ENCODE measurements at places on chromosomes 16 and 17.
A peak's percentile ranks its signal among the peaks of the same experiment; 100 is the strongest.

DNA sequence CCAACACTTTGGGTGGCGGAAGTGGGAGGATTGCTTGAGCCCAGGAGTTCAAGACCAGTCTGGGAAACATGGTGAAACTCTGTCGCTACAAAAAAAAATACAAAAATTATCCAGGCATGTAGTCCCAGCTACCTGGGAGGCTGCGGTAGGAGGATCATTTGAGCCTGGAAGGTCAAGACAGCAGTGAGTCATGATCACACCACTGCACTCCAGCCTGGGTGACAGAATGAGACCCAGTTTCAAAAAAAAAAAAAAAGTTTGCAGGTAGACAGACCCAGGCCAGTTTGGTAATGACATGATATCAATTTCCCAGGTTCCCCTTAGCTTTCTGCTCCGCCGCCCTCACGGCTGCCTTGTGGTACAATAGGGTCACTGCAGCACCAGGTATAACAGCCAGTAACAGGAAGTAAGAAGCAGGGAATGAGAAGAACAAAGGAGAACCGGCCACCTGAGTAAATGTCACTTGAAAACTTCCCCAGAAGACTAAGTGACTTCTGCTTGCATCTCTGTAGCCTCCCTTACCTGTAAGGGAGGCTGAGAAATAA, 201.2 kb upstream of the HSBP1 start:
- no peak for DNase-seq

DNA sequence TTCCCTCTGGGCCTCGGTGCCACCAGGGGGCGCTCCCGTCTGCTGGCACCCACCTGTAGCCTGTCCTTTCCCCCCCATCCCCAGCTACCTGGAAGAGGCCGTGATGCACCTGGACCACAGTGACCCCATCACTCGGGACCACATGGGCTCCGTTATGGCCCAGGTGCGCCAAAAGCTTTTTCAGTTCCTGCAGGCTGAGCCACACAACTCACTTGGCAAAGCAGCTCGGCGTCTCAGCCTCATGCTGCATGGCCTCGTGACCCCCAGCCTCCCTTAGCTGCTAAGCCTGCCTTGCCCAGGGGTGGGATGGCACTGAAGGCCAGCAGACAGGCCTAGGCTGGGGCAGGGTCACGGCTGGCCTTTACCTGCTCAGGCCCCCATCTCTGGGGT, 818 bp upstream of the NRN1L start:
- peak; percentile 43 for DNase-seq

DNA sequence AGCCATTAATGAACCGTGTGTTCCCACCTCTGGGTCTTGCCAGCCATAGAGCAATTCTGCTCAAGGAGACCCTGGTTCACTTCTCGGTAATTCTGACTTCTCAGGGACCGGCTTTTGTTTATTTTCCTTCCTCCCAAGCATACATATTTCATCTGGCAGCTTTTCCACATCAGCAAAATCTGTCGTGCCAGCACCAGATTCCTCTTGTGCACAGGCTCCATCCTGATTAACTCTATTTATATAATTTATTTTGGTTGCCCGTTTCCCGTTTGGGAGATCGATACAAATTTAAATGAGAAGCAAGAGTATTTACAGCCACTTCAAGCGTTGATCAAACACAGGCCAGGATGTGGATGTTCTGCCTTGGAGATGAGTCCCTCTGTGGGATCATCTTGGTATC, 161.9 kb upstream of the XYLT1 start:
- no peak for DNase-seq

DNA sequence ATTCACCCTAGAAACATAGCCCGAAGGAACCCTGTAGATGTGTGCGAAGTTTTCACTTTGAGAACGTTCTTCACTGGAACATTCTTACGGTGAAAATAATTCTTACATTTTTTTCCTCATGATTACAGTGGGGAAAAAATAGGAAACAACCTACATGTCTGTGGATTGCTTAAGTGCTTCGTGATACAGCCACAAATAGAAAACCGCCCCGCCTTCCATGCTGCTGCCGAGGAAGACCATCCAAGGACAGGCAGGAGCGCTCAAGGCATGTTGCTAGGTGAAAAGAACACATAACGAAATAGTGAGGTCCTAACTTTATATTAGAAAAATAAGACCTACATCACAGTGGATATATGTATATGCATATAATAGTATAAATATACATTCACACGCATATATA, 78.8 kb downstream of the BMERB1 start:
- no peak for DNase-seq

- DNase-seq, result no peak
Observed at GRCh38 chr17:17387017-17387497, 83.9 kb downstream of the NT5M start.

DNA sequence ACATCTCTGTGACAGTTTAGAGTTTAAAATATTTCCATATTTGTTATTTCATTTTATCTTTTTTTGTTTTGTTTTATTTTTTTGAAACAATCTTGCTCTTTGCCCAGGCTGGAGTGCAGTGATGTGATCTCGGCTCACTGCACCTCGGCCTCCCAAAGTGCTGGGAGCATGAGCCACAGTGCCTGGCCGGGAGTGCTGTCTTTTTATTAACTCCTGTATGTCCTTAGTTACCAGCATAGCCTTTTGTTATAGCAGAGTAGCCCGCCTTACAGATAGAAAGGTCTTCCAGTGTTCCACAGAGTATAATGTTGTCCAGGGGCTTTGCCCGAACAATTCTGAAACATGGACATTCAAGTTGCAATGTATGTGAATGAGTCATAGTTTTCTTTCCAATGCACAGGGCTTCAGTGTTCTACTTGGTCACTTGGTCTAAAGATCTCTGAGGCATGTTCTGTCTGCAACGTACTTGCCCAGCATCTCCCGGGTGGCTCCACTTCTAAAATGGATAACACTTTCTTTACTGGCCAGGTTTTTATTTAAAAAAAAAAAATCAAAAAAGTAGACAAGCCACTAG, 125.6 kb downstream of the KCNJ18 start:
- no peak for DNase-seq

DNA sequence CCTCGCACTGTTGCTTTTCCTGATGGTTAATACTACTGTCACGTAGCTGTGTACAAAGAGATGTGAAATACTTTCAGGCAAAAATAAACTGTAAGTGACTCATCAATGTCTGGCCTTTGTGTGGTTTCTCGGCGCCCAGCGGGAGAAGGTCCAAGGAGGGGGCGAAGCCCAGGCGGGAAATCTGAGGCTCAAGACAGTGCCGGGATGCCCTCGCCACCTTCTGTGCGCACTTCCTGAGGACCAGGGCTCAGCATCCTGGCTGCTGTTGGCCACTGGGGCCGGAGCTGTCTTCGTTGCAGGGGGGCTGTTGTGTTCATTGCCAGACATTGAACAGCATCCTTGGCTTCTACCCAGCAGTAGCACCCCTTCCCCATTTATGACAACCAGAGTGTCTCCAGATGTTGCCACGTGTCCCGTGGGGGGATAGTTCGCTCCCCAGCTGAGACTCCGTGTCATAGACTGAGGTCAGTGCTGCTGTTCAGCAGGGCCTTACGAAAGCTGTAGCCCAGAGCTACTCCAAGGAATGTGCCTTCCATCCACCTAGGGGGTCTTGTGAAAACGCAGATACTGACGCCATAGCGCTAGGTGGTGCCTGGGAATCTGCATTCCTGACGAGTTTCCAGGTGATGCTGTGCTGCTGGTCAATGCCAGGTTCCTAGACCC, 67.3 kb upstream of the PLCG2 start:
- no peak for DNase-seq

DNA sequence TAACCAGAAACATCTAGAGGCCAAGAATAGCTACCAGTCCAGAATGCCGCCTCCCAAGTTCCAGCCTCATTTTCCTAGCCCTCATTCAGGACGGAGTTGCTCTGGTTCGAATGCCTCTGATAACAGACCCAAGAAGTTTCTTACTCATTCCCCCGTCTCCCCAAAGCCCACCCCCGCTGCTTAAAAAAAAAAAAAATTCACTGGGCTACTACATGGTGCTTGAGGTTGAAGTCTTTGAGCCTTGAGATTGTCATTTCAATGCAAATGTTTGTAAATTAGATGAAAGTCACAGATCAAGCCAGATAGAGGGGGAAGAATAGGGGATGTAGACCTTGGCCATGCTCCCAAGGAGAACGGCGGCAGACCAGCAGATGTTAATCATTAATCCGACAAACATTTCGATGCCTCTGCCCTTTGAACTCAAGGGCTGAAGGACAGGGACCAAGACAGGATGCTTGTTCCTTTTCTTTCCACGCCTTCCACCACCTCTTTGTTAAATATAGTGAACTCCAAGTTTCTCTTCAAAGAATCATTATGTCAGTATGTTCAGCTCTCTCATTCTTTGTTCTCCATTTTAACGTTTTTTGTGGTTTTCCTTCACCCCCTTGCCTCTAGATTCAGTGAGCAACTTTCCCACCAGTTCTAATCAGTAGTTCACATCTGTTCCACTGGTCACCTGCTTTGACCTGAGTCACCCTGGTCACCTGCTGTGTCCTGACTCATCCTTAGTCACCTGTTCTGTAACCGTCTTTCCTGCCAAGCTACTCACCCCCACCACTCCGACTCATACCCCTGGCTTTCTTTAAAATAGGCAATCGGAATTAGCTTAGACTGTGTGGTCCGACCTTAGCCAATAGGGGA, 190.3 kb downstream of the CPPED1 start:
- no peak for DNase-seq

All from NCI-H1092 (cell line).